Astrocyte (in vitro differentiated cells and primary cell): ENCODE measurements at places on chromosomes 2 and 18. TPM values are rescaled to one million over a fixed set of nuclear protein-coding genes. Genes with fewer than 3 reads are reported as not detected.

- no peak for DNase-seq
- H3K4me3 ChIP-seq = no peak overlapping the region
- peaks cover 3% of the 10 kb centered on the region for H3K4me1 ChIP-seq
- H3K27ac ChIP-seq = no peak overlapping the region
Observed at GRCh38 chr2:152352616-152353015, 17.6 kb downstream of the FMNL2 start.

Gene CXCR1
- total RNA-seq = not detected in 2 replicates

DNA sequence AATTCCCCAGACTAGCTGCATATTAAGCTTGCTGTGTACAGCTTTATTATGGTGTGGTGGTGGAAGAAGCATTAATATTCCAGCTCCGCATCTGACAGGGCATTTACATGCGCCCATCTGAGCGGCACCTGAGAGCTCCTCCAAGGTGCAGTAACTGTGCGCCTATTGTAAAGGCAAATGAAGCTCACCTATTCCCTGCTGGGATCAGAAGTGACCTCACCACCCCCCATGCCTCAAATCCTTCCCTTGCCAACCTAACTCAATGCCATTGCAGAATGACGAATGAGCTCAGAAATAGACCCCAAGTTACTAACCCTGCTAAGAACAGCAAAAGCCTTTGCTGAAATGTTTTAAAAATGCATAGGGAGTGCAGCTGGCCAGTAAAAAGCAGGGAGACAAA lies 14.3 kb downstream of the BCL11A start:
- H3K27ac ChIP-seq = no peak overlapping the region
- H3K36me3 ChIP-seq = peaks cover 3% of the 10 kb centered on the region
- DNase-seq = no peak

DNA sequence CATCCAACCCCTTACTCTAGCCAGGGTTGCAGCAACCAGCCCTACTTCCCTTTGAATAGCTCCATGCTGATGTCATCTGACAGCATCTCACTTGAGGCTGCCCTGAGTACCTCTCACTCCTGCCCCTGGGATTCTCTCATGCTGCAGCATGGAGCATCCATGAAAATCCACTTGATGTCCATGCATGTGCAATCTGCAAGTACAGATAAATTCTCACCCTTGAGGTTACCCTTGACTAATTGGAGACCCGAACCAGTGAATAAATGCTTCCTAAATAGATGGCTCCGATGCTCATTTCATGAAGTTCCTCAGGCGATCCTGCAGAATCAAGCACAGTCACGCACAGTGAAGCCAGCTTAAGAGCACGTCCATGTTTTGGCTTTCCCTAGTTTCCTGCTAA lies 298.3 kb downstream of the RBM43 start:
- no peaks in the 10 kb centered on the region for H3K4me1 ChIP-seq
- H3K4me3 ChIP-seq = no peak overlapping the region
- no peak overlapping the region for H3K27ac ChIP-seq
- no peaks in the 10 kb centered on the region for H3K27me3 ChIP-seq
- no peaks in the 10 kb centered on the region for H3K36me3 ChIP-seq
- no peak for DNase-seq

DNA sequence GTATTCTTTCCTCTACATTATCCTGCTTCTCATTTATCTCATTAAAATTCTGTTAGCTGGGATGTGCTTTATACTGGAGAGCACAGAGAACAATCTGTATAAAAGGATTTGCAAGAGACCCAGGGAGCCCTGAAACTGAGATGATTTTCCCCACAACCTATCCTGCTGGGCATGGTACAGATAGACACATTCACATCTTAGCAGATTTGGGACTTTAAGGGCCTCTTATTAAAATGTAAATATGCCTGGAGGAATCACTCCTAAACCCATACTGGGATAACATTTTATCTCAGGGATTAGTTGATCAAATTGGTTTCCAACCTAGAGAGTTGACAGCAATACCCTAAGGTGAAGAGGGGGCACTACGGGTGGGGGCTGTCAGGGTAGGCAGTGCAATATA lies 45.5 kb downstream of the AOX1 start:
- no peaks in the 10 kb centered on the region for H3K36me3 ChIP-seq
- no peaks in the 10 kb centered on the region for H3K4me1 ChIP-seq
- no peak overlapping the region for H3K27ac ChIP-seq
- H3K27me3 ChIP-seq = no peaks in the 10 kb centered on the region
- H3K4me3 ChIP-seq = no peak overlapping the region
- no peak for DNase-seq

- H3K4me1 ChIP-seq = peaks cover 30% of the 10 kb centered on the region
- no peaks in the 10 kb centered on the region for H3K27me3 ChIP-seq
- no peak for DNase-seq
- peaks cover 5% of the 10 kb centered on the region for H3K36me3 ChIP-seq
- no peak overlapping the region for H3K4me3 ChIP-seq
Observed at GRCh38 chr18:48868468-48869466, 82.0 kb downstream of the SMAD7 start.

- no peak overlapping the region for H3K27ac ChIP-seq
- H3K4me1 ChIP-seq = no peaks in the 10 kb centered on the region
- peaks cover 22% of the 10 kb centered on the region for H3K27me3 ChIP-seq
- no peaks in the 10 kb centered on the region for H3K36me3 ChIP-seq
- no peak overlapping the region for H3K4me3 ChIP-seq
- no peak for DNase-seq
Observed at GRCh38 chr2:96391153-96391827, 55.7 kb downstream of the NCAPH start.

- peaks cover 6% of the 10 kb centered on the region for H3K4me1 ChIP-seq
- no peak overlapping the region for H3K27ac ChIP-seq
- no peak overlapping the region for H3K4me3 ChIP-seq
- H3K27me3 ChIP-seq = no peaks in the 10 kb centered on the region
Observed at GRCh38 chr2:189146553-189146952, 33.0 kb downstream of the COL5A2 start.

- no peak overlapping the region for H3K27ac ChIP-seq
- H3K4me1 ChIP-seq = peaks cover 7% of the 10 kb centered on the region
- no peak for DNase-seq
Observed at GRCh38 chr2:25497229-25497917, 155.6 kb upstream of the DNMT3A start.

- no peak for DNase-seq
- H3K4me1 ChIP-seq = no peaks in the 10 kb centered on the region
- no peaks in the 10 kb centered on the region for H3K27me3 ChIP-seq
- H3K4me3 ChIP-seq = no peak overlapping the region
- no peak overlapping the region for H3K27ac ChIP-seq
Observed at GRCh38 chr18:10370716-10371115, 83.7 kb upstream of the APCDD1 start.

Gene SPP2
- total RNA-seq = not detected in 2 replicates

- H3K4me3 ChIP-seq = no peak overlapping the region
- peaks cover 15% of the 10 kb centered on the region for H3K4me1 ChIP-seq
- peak overlapping the region; percentile 91 for H3K27ac ChIP-seq
- no peaks in the 10 kb centered on the region for H3K27me3 ChIP-seq
Observed at GRCh38 chr2:42421601-42422239, 60.7 kb upstream of the COX7A2L start.

DNA sequence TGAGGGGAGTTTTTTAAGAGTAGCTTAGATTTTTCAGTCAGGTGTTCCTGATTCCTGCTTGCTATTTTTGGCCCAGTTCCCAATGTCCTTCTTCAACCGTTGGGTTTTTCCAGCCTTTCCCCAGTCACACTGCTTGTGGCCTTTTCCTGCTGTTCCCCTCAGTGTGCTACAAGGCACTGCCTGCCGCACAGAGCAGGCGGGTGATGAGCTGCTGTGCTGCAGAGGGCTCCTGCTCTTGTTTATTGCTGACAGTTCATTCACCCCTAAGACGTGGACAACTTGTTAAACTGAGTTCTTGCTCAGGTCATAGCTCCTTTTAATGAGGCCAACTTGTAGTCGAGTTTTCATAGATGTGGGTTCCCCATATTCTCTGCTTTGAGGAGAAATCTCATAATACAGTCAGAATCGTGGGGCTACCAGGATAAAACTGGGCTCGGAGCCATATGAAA lies 20.6 kb downstream of the EIF4E2 start:
- DNase-seq = no peak
- no peak overlapping the region for H3K4me3 ChIP-seq
- H3K27me3 ChIP-seq = no peaks in the 10 kb centered on the region
- peaks cover 45% of the 10 kb centered on the region for H3K36me3 ChIP-seq
- no peak overlapping the region for H3K27ac ChIP-seq

- no peak overlapping the region for H3K4me3 ChIP-seq
- H3K36me3 ChIP-seq = peaks cover 8% of the 10 kb centered on the region
- H3K27ac ChIP-seq = no peak overlapping the region
- H3K27me3 ChIP-seq = no peaks in the 10 kb centered on the region
- DNase-seq = no peak
Observed at GRCh38 chr2:32452338-32453064, 95.7 kb downstream of the BIRC6 start.

GRCh38 chr2:211454679-211455078 lies 898.3 kb downstream of the CPS1 start:
- H3K27me3 ChIP-seq = no peaks in the 10 kb centered on the region
- H3K4me3 ChIP-seq = no peak overlapping the region
- H3K27ac ChIP-seq = no peak overlapping the region

DNA sequence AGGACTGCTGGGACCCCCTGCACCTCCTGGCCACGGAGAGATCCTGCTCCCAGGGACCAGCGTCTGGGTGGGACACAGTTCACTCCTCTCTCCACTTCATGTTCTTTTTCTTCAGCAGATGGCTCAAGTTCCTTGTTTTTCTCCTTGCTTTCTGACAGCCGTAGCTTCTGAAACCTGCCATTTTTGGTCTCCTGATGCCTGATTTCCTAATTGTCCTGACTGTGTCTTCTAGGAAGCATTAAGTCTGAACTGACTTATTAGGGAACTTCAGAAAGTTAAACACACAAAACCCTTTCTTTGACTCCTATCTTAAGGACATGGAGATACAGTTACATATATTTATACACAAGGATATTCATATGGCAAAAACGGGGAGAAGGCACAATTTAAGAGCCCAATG lies 22.7 kb downstream of the CNNM4 start:
- H3K36me3 ChIP-seq = no peaks in the 10 kb centered on the region
- H3K4me1 ChIP-seq = peaks cover 14% of the 10 kb centered on the region
- no peaks in the 10 kb centered on the region for H3K27me3 ChIP-seq
- no peak overlapping the region for H3K27ac ChIP-seq
- no peak for DNase-seq

Gene SNED1
- total RNA-seq = 0.23 and 0.48 TPM in 2 replicates

DNA sequence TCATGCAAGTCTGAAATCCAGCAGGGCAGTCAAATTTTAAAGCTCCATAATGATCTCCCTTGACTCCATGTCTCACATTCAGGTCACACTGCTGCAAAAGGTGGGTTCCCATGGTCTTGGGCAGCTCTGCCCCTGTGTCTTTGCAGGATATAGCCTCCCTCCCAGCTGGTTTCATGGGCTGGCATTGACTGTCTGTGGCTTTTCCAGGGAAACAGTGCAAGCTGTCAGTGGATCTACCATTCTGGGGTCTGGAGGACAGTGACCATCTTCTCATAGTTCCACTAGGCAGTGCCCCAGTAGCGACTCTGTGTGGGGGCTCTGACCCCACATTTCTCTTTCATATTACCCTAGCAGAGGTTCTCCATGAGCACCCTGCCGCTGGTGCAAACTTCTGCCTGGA lies 220.6 kb upstream of the COPS8 start:
- no peak overlapping the region for H3K27ac ChIP-seq
- DNase-seq = no peak
- no peaks in the 10 kb centered on the region for H3K36me3 ChIP-seq

Gene ZNF142
- 19.9 and 28.0 TPM in 2 replicates for total RNA-seq

- H3K36me3 ChIP-seq = no peaks in the 10 kb centered on the region
- no peak overlapping the region for H3K4me3 ChIP-seq
- peaks cover 33% of the 10 kb centered on the region for H3K4me1 ChIP-seq
- no peak for DNase-seq
- H3K27me3 ChIP-seq = peaks cover 2% of the 10 kb centered on the region
- no peak overlapping the region for H3K27ac ChIP-seq
Observed at GRCh38 chr2:65297544-65297943, 69.9 kb downstream of the ACTR2 start.

Gene SLC11A1
- total RNA-seq = not detected in 2 replicates

DNA sequence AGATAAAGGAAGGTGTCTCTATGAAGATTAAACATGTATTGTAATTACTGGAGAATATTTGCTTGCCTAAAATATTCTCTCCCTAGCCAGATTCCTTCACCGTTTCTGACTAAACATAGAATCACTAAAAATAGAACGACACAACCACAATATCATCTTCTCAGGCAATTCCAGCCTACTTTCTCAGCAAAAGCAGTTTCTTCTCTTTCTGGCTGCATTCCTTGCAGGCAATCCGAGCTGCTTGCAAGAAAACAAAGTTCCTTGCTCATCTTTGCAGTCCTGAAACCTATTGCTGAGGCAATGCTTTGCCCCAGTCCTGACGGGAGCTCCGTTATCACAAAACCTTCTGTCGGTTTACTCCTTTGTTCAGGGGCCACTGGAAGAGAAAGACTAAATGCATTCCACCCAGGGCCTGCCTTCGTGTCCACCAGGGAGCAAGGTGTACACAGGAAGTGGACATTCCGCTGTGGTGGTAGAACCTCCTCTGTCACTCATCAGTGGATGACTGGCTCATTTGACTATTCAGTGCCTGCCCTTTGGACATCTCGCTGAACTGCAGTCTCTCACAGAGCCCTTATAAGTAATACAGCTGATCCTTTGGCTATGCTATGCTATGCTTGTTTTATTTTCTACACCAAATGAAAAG lies 239.2 kb upstream of the DOK6 start:
- H3K4me1 ChIP-seq = no peaks in the 10 kb centered on the region
- peak overlapping the region; percentile 17 for H3K4me3 ChIP-seq
- no peaks in the 10 kb centered on the region for H3K36me3 ChIP-seq
- peak; percentile 29 for DNase-seq
- no peaks in the 10 kb centered on the region for H3K27me3 ChIP-seq

DNA sequence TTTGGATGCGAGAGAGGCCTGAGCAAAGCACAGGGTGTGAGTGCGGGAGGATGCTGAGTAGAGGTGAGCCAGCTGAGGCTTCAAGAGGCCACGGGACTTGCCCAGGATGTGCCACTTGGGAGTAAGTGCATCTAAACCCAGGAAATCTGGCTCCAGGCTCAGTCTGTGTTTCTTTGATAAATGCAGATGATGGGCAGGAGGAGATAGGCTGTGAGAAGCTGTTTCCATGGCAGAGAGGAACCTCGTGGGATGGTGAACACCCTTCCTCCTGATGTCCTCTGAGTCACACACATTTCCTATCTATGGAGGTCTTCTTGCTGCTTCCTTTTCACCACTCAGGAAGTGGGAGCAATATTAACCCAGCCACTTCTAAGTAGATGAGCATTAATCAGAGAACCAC lies 38.4 kb upstream of the CELF4 start:
- no peak overlapping the region for H3K4me3 ChIP-seq
- no peaks in the 10 kb centered on the region for H3K27me3 ChIP-seq
- no peaks in the 10 kb centered on the region for H3K36me3 ChIP-seq

- no peak overlapping the region for H3K27ac ChIP-seq
- H3K4me1 ChIP-seq = peaks cover under 1% of the 10 kb centered on the region
- DNase-seq = no peak
- peaks cover 61% of the 10 kb centered on the region for H3K27me3 ChIP-seq
- H3K36me3 ChIP-seq = no peaks in the 10 kb centered on the region
- no peak overlapping the region for H3K4me3 ChIP-seq
Observed at GRCh38 chr2:95024960-95025405, 525 bp upstream of the MAL start.

GRCh38 chr2:108866041-108866440 lies 79.5 kb downstream of the CCDC138 start:
- no peak overlapping the region for H3K27ac ChIP-seq
- DNase-seq = no peak
- H3K4me1 ChIP-seq = no peaks in the 10 kb centered on the region
- H3K36me3 ChIP-seq = peaks cover 3% of the 10 kb centered on the region
- no peaks in the 10 kb centered on the region for H3K27me3 ChIP-seq

GRCh38 chr2:8595811-8596600 lies 85.8 kb upstream of the ID2 start:
- no peaks in the 10 kb centered on the region for H3K36me3 ChIP-seq
- H3K27ac ChIP-seq = no peak overlapping the region
- H3K4me1 ChIP-seq = no peaks in the 10 kb centered on the region
- peaks cover 5% of the 10 kb centered on the region for H3K27me3 ChIP-seq

Gene TMX3
- 64.4 and 64.6 TPM in 2 replicates for total RNA-seq
